ENCODE measurements at places on chromosomes 12 and 14.

GRCh38 chr12:106021516-106021915 lies 117.2 kb downstream of the NUAK1 start:
- DNase-seq = no peak

GRCh38 chr12:130161261-130162243 lies 712 bp upstream of the FZD10 start:
- DNase-seq = no peak

DNA sequence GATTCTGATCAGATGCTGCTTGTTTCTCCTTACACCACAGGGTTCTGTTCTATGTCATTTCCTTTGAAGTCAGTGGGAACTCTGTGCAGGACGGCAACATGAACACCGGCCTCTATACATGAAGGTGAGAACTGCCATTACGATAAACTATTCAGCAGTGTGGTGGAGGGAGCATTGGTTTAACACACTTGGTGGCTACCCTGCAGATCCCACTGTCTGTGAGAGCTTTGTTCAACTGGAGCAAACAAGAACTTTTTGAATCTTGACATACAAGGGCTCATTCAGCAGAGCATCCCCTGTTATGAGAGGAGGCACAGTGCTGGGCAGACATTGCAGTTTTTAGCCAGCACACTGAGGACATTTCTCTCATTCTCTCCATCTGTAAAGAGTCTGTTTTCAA lies 10.7 kb upstream of the FRS2 start:
- DNase-seq = no peak

DNA sequence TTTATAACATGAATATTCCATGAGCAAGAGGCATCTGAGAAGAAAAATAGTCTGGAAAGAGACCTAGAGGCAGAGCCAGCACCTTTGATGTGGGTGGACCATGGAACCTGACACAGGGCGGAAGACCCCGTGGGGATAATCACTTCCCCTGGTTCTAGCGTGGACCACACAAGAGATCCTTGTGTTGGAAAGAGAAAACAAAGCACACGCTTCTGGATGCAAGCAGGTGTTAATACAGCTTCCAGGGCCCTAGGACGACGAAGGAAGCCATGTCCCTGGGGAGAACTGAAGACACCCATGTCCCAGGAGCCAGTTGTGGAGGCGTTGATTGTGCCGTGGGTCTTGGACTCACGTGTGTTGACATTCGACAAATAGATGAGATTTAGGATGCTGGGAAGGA lies 102.9 kb downstream of the ADGRD1 start:
- DNase-seq = no peak

DNA sequence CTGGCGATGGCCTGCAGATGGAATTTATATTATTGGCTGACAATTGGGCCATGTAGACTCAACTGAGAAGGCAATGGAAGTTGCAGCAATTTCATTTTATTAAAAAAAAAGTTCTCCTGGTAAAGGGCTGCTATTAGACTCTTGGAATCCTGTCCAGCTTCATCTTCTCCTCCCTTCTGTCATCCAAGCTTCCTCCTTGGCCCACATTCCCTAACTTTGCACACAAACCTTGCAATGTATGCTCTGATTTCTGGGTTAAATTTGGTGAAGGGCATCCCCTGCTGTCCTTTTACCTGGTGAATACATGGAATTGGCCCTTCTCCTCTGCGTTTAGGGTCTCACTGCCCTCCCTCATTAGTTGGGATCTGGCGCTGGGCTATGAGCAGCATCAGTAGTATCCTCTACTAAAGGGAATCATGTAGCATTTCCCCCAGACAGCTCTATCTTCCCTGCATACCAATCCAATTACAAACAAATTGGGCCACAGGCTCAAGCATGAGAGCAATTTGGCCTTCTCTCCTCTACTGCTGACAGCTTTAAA lies 336.9 kb downstream of the BMP4 start:
- no peak for DNase-seq

DNA sequence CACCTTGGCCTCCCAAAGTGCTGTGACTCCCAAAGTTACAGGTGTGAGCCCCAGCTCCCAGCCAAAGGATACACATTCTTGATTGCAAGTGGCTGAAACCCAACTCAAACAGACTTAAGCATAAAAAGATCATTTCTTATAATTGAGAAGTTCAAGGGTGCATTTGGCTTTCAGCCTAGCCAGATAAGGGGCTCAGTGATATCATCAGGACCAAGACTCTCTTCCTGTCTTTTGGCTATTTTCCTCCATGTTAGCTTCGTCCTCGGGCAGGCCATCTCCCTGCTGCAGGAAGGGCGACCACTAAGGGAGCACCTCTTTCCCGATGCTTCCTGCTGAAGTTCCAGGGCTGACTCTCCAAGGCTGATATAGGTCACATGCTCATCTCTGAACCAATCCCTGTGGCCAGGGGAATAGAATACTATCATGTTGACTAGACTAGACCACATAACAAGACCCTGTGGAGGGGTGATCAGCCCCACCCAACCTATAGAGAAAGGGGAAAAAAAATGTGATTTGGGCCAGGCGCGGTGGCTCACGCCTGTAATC lies 9.8 kb upstream of the KRT8 start:
- no peak for DNase-seq

- no peak for DNase-seq
Measured at GRCh38 chr12:82176761-82177490, 181.3 kb downstream of the CCDC59 start.

GRCh38 chr14:69666690-69667211 lies 55.4 kb downstream of the SUSD6 start:
- DNase-seq = no peak
